ENCODE measurements at places on chromosomes 2 and 18. TPM values are rescaled to one million over a fixed set of nuclear protein-coding genes. Genes with fewer than 3 reads are reported as not detected.

DNA sequence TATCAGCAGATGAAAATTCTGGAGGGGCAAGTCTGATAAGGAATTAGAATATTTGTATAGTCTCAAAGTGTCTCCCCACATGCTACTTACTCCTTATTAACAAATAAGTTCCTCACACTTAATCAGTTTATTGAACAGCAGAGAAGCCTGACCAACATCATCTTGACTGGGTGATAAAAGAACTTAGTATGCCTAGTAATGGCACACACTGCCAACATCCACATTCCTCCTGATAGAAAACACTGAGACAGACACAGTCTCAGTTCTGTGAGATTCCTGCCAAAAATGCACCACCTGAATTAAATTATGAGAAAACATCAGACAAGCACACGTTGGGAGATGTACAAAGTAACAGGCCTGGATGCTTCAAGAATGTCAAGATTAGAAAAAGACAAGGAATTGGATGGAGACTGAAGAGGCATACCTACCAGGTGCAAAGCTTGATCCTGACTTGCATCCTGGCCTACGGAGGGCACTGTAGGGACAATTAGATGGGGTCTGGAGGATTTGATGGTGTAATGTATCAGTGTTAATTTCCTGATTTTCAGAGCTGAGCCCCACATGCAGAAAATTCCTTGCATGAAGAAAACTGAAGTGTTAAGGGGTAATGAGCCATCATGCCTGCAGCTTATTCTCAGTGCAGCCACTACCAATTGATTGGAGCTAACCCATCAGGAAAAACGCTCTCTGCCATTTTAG lies 200.4 kb upstream of the SH3BP4 start:
- no peak for DNase-seq

The HSBP1L1 gene
- total RNA-seq = 9.9 TPM

The ANKRD30BL gene
- total RNA-seq = not detected

The COL5A2 gene
- total RNA-seq = 25.7 TPM

The CCT7 gene
- 201 TPM for total RNA-seq

The SALL3 gene
- 0.68 TPM for total RNA-seq

DNA sequence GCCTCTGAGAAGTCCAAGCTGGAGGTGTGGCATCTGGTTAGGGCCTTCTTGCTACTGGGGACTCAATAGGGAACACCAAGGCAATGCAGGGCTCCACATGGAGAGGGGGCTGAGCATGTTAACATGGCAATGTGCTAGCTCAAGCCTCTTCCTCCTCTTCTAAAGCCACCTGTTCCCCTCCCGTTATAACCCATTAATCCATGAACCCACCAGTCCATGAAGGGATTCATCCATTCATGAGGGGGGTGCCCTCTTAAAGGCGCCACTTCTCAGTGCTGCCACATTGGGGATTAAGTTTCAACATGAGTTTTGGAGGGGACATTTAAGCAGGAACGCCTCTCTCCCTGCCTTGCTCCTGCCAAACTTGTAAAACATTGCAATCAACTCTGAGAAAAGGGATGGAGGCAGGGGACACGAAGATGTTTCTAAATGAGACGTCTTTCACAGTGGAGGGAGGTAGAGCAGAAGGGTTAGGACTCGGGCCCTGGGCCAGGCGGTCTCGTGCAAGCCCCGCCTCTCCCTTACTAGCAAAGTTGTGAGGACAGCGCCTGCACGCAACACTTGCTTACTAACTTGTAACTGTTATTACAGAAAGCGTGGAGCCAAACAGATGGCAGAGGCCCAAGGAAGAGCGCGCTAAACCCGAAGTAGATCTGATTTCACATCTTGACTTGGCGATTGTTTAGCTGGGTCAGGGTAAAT lies 118.2 kb upstream of the ZNF516 start:
- DNase-seq = no peak

- no peak for DNase-seq
These were observed 63.8 kb downstream of the TMEM237 start for GRCh38 chr2:201579536-201579935.

DNA sequence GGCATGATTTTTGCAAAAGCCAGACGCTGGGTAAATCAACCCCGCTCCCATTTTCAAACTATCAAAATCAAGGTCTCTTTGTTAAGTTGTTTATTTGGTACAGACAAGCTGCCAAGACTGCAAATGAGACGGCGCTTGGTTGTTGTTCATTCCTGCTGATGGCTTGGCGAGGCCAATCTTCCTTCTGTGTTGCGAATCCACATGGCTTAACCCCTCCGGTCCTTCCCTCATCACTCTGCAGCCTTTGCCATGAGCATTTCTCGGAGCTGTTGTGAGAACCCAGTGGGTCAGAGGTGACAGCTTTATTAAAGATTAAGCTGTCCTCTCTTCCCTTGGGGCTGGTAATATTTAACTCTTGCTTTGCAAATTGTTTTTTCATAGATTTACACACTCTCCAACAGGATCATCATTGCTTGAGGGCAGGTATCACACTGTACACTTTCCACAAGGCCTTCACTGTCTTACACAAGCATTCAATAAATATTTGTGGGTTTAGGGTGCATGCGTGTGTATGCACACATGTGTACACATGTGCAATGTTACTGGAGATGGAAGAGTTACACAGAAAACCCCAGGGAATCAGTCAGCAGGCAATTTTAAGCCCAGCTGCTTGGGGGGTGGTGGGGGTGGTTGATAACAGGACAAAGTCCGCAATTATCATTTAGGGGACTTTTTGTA lies 27.8 kb upstream of the KCNF1 start:
- no peak for DNase-seq

DNA sequence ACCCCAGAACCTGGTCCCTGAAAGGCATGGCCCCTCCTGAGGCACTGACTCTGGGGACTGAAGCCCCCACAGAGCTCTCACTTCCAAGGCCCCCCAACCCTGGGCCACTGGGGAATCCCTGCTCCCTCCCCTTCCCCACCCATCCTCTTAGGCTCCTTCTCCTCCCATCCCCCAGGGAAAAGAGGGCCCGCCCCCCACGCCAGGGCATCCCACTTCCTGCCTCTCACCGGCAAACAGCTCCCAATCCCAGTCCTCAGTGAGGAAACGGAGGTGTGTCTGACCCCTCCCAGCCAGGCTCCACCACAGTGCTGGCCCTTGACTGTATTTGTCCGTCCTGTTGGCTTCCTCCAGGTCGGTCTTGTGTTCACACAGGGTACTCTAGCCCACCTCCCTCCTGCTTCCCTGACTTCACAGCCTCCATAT lies 35.0 kb upstream of the PTMA start:
- DNase-seq = peak; percentile 83

- no peak for DNase-seq
These were observed 30.0 kb upstream of the CYP1B1 start for GRCh38 chr2:38105922-38106321.

The TSPYL6 gene
- not detected for total RNA-seq

DNA sequence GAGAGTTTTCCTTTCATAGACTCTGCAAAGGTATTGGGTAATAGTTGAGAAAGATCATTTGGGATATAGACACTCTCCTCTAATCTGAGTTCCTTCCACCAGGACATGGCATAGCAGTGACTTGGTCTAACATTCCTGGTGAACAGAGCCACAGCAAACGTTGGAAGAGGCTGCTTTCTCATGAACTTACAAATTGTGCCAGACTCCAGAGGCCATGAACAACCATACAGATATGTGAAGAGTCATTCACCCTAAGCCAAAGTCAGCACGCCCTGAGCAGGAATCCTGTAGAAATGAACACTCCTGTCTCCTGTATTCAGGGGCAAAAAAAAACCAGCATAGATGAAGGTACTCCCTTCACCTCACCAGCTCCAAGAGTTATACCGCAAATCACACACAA lies 152.8 kb downstream of the TMEM18 start:
- DNase-seq = no peak

DNA sequence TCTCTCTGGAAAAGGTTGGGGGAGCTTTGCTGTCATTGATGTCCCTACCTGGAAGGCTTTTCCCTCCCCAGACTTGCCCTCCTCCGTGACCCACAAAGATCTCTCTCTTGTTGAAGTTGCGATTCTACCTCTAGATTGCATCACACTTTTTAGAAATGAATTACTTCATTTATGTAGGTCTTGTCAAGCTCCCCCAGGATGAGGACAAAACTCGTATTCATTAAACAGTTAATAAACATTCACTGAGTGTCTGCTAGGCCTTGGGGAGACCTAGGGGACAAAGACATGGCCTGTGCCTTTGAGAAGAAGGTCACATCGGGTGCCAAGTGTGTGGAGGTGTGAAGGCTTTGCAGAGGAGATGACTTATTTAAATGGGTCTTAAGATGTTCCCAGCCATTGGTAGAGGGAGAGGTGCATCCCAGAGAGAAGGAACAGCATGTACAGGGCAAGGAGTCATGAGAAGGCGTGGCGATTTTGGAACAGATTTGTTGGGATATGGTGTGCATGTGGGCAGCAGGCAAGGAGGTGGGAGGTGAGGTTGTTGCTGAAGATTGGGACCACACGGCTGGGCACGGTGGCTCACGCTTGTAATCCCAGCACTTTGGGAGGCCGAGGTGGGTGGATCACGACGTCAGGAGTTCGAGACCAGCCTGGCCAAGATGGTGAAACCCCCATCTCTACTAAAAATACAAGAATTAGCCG lies 9.8 kb upstream of the YWHAQ start:
- no peak for DNase-seq

DNA sequence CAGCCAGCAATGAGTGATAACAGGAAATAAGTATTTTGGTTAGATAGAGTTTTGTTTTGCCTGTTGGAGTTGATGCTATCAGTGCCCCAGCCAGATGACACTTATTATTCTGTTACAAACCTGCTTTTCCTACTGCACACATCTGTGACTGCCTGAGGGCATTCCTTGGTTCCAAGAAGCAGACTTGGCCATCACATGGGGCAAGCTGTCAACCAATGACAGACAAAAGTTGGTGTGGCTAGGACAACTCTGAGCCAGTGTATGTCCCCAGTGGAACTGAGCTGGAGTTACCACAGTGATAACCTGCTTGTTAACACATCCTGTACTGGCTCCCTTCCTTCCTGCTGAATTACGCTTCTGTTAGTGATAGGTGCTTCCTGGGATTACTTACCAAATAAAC lies 54.5 kb downstream of the FAM171B start:
- no peak for DNase-seq

The GALM gene
- total RNA-seq = 20.0 TPM

GRCh38 chr2:88626171-88627054 lies 851 bp downstream of the EIF2AK3 start:
- DNase-seq = peak; percentile 70

GRCh38 chr18:9494778-9495331 lies 19.5 kb downstream of the RALBP1 start:
- no peak for DNase-seq

The IHH gene
- total RNA-seq = not detected

- DNase-seq = no peak
These were observed 471.2 kb upstream of the CHST9 start for GRCh38 chr18:27656167-27656778.

DNA sequence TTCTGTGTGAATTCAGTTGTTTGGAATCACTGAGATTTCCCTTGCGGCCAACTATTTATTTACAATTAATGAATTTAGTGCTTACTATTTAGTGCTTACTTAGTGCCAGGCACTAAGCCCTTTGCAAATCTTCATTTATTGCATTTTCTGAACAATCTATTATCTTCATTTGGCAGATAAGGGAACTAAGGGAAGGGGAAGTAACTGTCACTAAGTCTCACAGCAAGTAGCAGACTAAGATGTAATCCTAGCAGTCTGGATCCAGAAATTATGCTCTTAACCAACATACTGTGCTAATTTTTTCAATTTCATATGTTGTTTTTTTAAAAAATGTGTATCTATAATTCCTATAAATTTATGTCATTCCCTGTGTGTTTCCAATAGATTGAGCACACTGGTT lies 214.4 kb upstream of the EPC2 start:
- no peak for DNase-seq

Measured in right cardiac atrium (tissue), 5 donors.